ENCODE measurements at places on chromosomes 11 and 22.
A peak's percentile ranks its signal among the peaks of the same experiment; 100 is the strongest.

DNA sequence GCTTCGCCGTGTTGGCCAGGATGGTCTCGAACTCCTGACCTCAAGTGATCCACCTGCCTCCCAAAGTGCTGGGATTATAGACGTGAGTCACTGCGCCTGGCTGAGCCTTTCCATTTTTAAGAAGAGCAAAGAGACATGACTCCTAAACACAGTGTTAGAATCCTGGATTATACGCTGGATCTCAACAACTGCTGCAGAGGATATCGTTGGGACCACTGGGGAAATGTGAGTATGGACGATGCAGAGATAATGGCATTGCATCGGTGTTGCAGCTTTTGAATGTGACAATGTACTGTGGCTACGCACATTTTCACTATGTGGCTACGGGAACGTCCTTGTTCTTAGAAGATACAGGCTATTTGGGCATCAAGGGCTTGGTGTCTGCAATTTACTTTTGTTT is 6.2 kb downstream of the MRGPRF start:
- DNase-seq: no peak

DNA sequence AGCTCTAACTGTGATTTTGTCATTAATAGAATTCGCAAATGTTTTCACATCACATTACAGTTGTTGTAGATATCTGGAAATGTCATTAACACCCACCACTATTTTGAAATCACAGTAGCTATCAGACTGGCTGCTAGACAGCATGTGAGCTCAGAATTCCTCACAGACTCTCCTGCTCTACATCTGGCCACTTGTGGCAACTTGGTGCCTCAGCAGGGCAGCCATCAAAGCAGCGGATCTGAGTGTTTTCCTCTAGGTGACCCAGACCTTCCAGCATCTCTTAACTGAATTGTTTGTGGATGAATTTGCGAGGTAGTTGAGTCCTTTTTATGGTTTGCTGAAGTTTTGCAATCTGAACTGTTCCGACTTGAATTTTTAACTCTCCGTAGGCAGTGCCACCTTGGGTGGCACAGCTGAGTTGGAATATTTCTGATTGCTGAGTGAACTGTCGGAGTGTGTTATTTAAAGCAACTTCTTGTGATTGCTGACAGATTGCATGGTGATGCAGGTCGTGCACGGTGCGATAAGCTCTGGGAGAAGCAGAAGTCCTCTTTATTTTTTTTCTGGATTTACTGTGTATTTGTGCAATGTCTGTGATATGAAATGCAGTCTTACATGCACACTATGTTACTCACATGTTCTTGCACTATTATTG is 114.0 kb upstream of the PLET1 start:
- no peak for DNase-seq

- DNase-seq: no peak
Observed at GRCh38 chr22:21033895-21034294, 1.5 kb upstream of the SLC7A4 start.

GRCh38 chr11:34654483-34655334 is 33.8 kb downstream of the EHF start:
- no peak for DNase-seq

DNA sequence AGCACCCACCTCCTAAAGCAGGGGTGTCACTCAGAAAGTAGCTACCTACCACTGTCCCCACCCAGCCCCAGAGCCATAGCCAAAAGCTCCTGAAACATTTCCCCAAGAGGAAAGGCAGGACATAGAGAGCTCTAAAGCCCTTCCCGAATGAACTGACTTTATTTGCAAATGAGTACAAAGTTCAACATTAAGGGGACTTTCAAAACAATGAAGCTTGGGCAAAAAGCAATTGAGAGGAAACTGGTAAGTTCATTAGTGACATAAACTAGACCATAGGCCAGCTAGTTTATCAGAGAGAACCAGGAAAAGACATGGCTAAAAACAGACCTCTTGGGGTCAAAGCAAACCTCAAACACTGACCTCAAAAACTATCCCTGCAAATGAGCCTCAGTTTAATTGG is 72.7 kb downstream of the IGLL5 start:
- no peak for DNase-seq

DNA sequence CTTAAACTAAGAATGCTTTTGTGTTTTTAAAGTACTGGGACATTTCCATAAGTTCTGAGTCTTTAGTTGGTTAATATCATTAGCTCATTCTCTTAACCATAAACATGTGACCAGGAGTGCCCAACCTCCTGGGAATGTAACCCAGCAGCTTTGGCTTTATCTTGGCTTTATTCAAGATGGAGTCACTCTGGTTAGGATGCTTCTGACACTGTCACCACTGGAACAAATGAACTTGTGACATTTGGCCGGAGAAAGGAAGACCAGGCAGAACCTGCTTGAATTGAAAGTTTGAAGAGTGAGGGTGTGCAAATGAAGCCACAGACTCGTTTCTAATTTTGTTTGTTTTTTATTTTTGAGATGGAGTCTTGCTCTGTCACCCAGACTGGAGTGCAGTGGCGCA is 54.6 kb downstream of the OSBP2 start:
- no peak for DNase-seq

GRCh38 chr22:29385748-29386147 is 2.6 kb downstream of the AP1B1 start:
- DNase-seq: no peak

- DNase-seq: no peak
Observed at GRCh38 chr11:66450560-66450959, 11.9 kb upstream of the MRPL11 start.

- DNase-seq: no peak
Observed at GRCh38 chr11:57214494-57214893, 22.6 kb downstream of the APLNR start.

DNA sequence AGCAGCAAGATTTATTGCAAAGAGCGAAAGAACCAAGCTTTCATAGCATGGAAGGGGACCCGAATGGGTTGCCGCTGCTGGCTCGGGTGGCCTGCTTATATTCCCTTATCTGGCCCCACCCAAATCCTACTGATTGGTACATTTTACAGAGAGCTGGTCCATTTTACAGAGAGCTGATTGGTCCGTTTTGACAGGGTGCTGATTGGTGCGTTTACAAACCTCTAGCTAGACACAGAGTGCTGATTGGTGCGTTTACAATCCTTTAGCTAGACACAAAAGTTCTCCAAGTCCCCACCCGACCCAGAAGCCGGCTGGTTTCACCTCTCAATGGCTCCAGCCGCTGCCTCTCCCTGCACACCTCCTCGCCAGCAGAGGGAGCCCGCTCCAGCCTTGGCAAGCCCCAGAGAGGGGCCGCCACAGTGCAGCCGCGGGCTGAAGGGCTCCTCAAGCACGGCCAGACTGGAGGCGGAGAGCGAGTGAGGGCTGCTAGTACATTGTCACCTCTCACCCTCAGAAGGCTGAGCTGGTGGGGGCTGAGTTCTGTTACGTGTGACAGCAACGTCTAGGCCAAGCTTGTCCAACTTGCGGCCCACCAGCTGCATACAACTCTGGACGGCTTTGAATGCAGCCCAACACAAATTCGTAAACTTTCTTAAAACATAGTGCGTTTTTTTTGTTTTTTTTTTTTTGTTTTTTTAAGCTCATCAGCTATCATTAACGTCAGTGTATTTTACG is 8.7 kb downstream of the PTH start:
- peak; percentile 14 for DNase-seq

DNA sequence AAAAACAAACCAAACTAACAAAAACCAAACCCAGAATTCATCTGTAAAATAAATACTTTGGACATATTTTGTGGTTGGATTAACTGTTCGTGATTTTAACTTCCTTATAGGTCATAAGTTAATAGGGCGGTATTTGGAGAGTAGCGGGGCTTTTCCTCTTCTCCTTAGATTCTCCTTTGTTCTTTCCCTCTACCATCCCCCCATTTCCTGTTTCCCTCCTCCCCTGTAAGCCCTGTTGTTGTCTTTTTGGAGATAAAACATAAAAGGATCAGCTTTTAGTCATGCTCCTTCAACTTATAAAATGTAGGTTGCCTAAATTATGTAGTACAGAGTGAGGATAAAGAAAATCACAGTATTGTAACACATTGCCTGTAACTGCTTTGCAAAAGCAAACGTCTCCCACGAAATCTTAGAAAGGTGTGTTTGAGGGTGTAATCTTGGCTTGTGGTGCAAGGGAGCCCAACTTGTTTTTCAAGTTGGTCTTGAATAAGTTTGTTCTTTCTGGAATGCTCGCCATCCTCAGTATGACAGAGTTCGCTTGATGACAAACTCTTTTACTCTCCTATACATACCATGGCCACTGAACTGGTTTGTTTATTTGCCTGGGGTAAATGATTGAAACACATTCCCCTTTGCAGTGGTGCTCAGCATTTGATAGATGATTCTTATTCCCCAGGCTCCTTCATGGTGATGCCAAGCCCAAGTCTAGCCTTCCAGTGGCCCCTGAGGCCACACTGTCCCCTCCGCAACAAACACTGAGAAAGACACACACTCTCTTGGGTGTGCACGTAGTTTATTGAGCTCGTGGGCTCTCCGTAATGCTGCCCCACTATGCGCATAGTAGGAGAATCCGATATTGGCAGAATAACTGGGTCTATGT is 49.4 kb downstream of the TEAD1 start:
- no peak for DNase-seq

GRCh38 chr22:43449205-43449830 is 37.5 kb downstream of the MPPED1 start:
- DNase-seq: no peak

DNA sequence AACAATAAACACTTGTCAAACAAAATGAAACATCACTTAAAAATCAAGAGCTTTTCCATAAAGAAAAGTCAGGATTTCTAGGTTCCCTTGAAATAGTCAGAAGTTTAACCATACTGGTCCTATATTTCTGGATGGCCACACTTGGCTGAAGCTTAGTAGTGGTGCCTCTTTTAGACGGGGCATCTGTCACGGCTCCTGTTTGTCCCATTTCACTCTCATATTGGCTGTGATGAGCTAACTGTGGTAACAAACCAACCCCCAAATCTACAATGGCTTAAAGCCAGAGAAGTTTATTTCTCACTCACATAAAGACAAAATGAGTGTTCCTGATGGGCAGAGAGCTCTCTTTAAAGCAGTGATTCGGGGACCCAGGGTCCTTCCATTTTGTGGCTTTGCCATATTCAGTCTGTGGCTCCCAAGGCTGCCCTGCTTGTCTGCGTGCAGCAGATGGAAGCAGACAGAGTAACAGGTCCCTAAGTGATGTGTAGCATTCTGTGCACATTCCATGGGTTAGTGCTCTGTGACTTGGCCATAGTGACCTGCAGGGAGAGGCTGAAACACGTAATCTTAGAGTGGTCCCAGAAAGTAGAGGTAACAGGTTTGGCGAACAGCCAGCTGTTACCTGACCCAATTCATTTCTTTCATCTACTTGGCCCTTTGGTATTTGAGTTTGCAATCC is 137.4 kb downstream of the HIPK3 start:
- no peak for DNase-seq

- DNase-seq: no peak
Observed at GRCh38 chr11:35007277-35007676, 90.9 kb downstream of the PDHX start.

GRCh38 chr11:72358466-72359405 is 75.6 kb downstream of the CLPB start:
- DNase-seq: no peak

GRCh38 chr22:26707090-26707489 is 49.7 kb downstream of the MIAT start:
- no peak for DNase-seq

GRCh38 chr11:62245271-62245753 is 3.3 kb downstream of the SCGB1D2 start:
- peak; percentile 13 for DNase-seq

DNA sequence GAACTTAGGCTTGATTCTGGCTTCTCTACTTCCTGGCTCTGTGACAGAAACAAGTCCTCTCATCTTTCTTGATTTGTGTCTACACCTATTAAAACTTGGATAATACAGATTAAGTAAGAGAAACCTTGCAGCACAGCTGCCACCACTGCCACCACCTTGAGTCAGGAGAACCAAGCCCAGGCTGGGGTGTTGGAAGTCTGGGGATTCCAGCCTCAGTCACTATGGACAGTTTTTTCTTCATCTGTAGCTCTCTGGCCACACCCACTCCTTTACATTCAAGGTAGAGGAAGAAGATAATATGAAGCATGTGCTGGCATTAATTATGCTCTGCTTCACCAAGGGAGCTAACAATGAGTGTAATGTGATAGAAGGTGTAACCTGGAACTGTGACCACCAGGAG is 75.7 kb downstream of the RELT start:
- DNase-seq: no peak

DNA sequence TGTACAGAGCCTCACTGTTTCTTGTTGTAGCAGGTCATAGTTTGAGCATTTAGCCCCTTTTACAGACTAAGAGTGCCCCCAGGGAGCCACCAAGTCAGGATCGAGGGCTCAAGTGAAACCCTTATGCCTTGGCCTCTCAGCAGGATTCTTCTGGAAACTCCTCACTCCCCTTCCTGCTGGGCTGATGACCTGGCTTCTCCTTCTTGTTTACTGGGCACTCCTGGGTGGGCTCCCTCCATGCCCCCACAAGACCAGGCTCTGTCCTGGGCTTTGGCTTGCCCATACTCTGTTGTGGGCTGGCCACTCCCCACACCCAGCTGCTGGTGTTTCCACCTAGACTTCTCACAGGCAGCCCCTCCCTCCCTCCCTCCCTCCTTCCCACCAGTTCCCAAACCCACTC is 69.6 kb downstream of the MED15 start:
- no peak for DNase-seq

GRCh38 chr22:19707347-19708290 is 6.7 kb upstream of the SEPTIN5 start:
- DNase-seq: no peak

DNA sequence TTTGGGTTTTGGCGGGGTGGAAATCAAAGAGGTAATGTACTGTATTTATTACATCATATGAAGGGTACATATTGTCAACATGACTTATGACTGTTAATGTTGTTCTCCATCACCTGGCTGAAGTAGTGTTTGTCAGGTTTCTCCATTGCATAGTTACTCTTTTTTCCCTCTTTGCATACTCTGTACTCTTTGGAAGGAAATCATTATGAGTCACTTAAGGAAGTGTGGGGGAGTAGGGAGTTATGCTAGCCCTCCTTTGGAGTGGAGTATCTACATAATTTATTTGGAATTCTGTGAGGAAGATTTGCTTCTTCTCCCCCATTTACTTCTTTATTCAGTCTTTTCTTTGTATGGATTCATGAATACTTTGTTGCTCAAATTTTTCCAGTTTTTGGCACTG is 3.6 kb upstream of the PGR start:
- DNase-seq: no peak

- no peak for DNase-seq
Observed at GRCh38 chr11:73445980-73446379, 69.8 kb downstream of the RELT start.

DNA sequence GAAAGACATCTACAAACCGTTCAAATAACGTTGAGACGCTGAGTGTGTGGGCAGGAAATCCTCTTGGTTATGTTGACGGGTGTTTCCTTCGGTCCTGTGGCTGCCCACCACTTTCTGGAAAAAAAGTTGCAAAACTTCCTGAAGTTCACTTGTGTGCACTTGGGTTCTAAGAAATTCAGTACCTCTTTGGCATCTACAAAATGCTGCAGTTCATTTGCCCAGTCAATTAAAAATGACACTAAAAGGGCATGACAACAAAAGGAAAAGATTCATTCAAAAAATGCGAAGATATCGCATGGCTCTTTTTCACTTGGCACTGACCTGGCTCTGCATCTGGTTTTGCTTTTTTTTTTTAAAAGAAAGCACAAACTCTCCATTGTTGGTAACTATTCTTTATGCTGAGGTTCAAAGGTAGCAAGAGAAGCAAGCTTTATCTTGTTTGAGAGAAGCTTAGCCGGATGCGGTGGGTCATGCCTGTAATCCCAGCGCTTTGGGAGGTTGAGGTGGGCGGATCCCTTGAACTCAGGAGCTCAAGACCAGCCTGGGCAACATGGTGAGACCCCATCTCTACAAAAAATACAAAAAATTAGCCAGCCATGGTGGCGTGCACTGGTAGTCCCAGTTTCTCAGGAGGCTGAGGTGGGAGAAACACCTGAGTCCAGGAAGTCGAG is 10.6 kb upstream of the XBP1 start:
- DNase-seq: peak; percentile 36
